Astrocyte (in vitro differentiated cells and primary cell): ENCODE measurements at places on chromosomes 4 and X. TPM values are rescaled to one million over a fixed set of nuclear protein-coding genes. Genes with fewer than 3 reads are reported as not detected.

Gene TMEM144
- total RNA-seq = 5.6 and 7.6 TPM in 2 replicates

Gene DCLK2
- 6.2 and 6.9 TPM in 2 replicates for total RNA-seq

Gene POLR2B
- total RNA-seq = 115 and 135 TPM in 2 replicates

Gene GYPA
- total RNA-seq = not detected in 2 replicates

Gene P2RY4
- 0.18 TPM in 1 of 2 replicates, not detected in the other for total RNA-seq

Gene GATA1
- not detected in 2 replicates for total RNA-seq

Gene GPC3
- 2.7 and 8.2 TPM in 2 replicates for total RNA-seq

- DNase-seq = peak; percentile 34
Measured at GRCh38 chrX:135345107-135345589, 35.9 kb downstream of the ETDC start.

- DNase-seq = no peak
Measured at GRCh38 chrX:148459343-148459742, 41.1 kb upstream of the AFF2 start.

DNA sequence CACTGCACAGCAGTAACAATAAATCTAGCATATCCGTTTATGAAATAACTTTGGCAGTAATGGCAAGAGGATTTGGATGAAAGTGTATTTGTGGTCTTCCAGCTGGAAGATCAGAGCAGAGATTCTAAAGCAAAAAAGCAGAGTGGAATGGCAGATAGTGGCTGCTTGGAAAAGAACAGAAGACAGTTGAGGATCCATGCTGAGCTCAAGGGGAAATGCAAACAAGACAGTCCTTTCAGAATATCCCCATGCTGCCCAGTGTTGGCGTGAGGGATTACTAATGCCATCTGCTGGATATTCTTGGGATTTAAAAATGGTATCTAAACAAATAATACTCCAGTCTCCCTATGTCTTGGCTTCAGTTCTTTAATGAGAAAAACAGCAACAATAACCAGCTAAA lies 629.1 kb upstream of the ATOH1 start:
- DNase-seq = peak; percentile 8

DNA sequence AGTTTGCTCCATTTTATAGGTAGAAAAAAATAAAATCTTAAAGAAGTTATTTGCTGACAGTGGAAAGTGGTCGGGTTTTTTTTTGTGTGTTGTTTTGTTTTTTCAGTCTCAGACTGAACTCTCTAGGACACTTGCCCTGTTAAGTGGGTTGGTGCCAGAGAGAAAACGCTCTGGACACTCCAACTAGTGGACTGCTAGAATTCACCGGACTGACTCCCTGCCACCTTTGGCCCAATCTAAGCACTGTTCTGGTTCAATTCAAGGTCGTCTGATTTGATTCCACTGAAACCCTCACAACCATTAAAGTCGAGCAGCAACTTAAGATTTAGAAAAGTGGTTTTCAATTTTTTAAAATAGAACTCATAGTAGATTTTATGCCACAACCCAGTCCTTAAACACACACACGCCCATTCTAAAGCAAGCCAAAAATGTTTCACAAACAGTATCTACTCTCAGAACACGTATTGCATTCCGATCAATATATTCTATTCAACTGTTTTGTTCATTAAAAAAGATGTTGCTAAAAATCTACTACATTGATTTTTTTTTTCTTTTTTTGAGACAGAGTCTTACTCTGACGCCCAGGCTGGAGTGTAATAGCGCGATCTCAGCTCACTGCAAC lies 27.3 kb downstream of the RWDD4 start:
- DNase-seq = no peak

- peak; percentile 85 for DNase-seq
Measured at GRCh38 chr4:25320773-25321172, 8.2 kb downstream of the ZCCHC4 start.

DNA sequence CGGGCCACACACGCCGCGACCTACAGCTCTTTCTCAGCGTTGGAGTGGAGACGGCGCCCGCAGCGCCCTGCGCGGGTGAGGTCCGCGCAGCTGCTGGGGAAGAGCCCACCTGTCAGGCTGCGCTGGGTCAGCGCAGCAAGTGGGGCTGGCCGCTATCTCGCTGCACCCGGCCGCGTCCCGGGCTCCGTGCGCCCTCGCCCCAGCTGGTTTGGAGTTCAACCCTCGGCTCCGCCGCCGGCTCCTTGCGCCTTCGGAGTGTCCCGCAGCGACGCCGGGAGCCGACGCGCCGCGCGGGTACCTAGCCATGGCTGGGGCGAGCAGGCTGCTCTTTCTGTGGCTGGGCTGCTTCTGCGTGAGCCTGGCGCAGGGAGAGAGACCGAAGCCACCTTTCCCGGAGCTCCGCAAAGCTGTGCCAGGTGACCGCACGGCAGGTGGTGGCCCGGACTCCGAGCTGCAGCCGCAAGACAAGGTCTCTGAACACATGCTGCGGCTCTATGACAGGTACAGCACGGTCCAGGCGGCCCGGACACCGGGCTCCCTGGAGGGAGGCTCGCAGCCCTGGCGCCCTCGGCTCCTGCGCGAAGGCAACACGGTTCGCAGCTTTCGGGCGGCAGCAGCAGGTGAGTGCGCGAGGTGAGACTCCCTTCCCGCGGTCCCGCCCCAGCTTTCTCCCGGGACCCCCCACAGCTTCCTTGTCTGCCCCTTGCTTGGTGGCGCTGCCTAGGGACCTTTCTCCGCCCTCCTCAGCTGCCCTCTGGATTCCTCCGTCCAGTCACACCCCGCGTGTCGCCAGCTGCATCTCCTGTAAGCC lies 678 bp downstream of the BMP3 start:
- DNase-seq = peak; percentile 3

- no peak for DNase-seq
Measured at GRCh38 chrX:69759921-69760625, 144.2 kb downstream of the EDA start.

- no peak for DNase-seq
Measured at GRCh38 chrX:477441-478012, 90.8 kb upstream of the PPP2R3B start.

- DNase-seq = peak; percentile 36
Measured at GRCh38 chrX:106931831-106932491, 11.8 kb downstream of the CLDN2 start.

- DNase-seq = peak; percentile 32
Measured at GRCh38 chr4:65367306-65367705, 303.0 kb downstream of the EPHA5 start.

GRCh38 chr4:115323106-115323707 lies 209.8 kb upstream of the NDST4 start:
- peak; percentile 7 for DNase-seq

GRCh38 chr4:84498935-84499623 lies at the start of gene NKX6-1:
Gene NKX6-1 (minus strand): TSS chr4:84499292. CDS start chr4:84498228, 1,064 bp downstream.
- DNase-seq = peak; percentile 70

GRCh38 chr4:104449537-104449936 lies 45.2 kb downstream of the CXXC4 start:
- no peak for DNase-seq

GRCh38 chr4:155946486-155946885 lies 7.2 kb downstream of the CTSO start:
- peak; percentile 73 for DNase-seq
